Stimulated activated CD8-positive, alpha-beta memory T cell treated with anti-CD3 and anti-CD28 coated beads, Interleukin-15, amount 100 ng/mL, for 1 hour (primary cell): ENCODE measurements at places on chromosomes 3 and 15.

- DNase-seq: no peak
Measured at GRCh38 chr3:132016061-132017041, 18.5 kb downstream of the CPNE4 start.

DNA sequence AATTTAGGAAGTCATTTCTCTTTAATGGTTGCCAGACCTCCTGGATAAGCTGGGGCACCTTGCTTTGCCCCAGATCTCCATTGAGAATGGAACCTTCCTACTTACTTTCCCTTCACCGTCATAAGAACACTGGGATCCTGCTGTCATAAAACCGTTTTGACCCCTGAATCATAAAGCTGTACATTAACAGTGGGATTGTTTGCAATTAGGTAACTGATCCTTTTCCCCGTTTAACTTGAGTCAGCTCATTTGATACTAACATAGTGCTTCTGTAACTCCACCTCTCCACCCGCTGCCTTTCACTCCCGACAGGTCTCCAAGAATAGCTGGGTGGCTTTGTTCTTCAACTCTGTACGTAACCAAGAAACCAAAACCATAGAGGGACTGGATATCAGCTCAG lies 308.2 kb upstream of the WNT5A start:
- DNase-seq: no peak

- DNase-seq: no peak
Measured at GRCh38 chr3:19938295-19938627, 4.2 kb upstream of the EFHB start.

- no peak for DNase-seq
Measured at GRCh38 chr3:45988804-45989203, 6.8 kb downstream of the FYCO1 start.

DNA sequence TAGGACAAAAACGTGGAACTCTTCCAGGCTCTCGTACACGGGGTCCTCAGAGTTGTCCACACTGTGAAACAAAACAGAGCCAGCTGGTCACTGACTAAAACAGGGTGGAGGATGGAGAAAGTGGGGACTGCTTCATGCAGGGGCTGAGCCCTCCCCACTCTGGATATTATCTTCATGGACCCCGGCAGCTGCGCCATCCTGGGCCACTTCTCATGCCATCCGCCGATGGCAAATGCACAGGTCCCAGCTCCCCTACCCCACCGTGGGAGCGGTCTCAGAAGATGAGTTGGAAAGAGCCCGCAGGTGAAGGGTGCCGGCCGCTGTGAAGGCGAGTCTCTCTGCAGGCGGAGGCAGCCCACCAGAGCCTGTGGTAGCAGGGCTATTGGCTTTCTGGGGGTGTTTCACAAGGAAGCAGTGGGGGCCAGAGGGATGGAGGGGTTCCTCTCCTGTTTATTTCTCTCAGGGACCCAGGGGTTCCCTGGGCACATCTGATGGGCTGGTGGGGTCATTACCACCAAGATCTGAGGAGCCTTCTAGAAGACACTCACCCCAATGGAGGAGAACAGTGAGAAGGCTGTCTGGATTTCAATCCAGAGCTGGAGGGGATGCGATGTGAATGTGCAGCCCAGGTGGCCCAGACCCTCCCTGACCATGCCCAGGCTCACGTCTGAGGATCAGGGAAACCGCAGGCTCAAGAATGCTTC lies 177.3 kb downstream of the KLF13 start:
- DNase-seq: no peak

- DNase-seq: no peak
Measured at GRCh38 chr3:191963182-191963581, 502.2 kb downstream of the PYDC2 start.

GRCh38 chr15:69163141-69163669 lies 2.8 kb downstream of the GLCE start:
- DNase-seq: no peak

DNA sequence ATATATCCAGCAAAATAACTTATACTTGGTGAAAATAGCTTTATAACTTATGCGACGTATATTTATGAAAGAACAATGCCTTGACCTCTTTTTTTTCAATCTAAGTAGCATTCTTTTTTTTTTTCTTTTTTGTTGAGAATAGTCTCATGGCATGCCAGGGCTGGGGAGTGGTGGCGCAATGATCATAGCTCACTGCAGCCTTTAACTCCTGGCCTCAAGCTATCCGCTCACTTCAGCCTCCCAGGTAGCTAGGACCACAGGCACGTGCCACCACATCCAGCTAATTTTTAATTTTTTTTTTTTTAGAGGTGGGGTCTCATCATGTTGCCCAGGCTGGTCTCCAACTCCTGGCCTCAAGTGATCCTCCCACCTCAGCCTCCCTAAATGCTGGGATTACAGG lies 43.5 kb downstream of the RAB8B start:
- DNase-seq: no peak

GRCh38 chr15:73941871-73942635 lies 15.8 kb downstream of the LOXL1 start:
- DNase-seq: no peak

DNA sequence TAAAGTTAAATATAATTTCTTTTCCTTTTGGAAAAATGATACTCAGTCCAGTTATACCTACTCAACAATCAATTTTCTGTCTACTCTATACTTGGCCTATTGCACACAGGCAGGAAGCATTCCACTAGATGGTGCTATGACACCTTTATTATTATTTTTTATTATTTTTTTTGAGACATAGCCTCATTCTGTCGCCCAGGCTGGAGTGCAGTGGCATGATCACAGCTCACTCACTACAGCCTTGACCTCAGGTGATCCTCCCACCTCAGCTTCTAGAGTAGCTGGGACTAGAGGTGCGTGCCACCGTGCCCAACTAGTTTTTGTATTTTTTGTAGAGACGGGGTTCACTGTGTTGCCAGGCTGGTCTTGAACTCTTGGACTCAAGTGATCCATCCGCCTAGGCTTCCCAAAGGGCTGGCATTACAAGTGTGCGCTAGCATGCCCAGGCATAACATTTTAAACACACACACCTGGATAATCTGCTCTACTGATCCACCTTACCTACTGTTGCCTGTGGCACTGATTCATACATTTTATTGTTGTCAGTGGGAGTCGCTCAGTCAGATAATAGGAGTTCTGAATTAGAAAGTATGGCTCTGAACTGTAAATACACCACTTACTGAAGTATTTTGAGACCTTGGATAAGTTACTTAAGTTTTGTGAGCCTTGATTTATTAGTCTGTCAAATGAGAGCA lies 56.2 kb downstream of the EIF3J start:
- no peak for DNase-seq

DNA sequence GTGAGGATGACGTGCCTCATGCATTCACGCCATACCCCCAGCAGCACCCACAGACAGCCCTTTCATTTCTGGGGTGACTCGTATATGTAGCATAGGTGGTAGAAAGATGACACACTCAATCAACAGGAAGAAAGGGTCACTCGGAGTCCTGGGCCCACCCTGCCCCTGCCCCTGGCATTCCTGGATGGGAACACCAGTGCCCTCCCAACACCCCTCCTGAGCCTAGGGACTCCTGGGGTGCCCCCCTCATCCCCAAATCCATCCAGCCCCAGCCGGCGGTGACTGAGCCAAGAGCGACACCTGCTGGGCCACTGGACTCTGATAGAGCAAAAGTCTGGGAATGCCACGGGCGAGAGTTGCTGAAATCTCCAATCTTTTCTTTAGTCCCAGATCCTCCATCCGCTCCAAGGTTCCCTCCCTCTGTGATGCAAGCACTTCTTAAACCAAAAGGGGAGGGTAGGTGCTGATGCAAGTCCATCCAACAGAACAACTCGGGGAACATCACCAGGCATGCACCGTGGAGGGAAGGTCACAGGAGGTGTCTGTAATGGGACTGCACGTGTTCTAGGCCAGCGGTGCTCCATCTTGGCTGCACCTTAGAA lies 31.1 kb downstream of the ACAN start:
- no peak for DNase-seq

DNA sequence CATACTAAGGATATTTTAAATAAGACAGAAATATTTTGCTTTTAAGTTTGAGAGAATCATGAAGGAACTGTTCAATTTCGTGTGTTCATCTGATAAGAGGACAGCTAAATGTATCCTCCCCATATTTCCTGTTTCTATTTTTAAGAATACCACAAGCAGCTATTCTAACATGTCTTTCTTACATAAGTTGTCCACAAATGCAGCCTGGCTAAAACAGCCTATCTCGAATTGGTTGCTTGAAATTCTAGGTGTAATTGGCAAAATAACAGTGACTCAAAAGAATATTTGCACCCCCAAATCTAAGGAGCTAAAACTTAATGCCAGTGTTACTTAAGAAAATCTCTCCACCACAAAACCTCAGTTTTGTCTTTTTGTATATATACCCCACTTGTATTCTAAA lies 35.0 kb downstream of the BTLA start:
- no peak for DNase-seq

- no peak for DNase-seq
Measured at GRCh38 chr3:157441102-157441624, 4.5 kb downstream of the PTX3 start.

GRCh38 chr3:97928986-97929385 lies 43.2 kb downstream of the RIOX2 start:
- DNase-seq: no peak

DNA sequence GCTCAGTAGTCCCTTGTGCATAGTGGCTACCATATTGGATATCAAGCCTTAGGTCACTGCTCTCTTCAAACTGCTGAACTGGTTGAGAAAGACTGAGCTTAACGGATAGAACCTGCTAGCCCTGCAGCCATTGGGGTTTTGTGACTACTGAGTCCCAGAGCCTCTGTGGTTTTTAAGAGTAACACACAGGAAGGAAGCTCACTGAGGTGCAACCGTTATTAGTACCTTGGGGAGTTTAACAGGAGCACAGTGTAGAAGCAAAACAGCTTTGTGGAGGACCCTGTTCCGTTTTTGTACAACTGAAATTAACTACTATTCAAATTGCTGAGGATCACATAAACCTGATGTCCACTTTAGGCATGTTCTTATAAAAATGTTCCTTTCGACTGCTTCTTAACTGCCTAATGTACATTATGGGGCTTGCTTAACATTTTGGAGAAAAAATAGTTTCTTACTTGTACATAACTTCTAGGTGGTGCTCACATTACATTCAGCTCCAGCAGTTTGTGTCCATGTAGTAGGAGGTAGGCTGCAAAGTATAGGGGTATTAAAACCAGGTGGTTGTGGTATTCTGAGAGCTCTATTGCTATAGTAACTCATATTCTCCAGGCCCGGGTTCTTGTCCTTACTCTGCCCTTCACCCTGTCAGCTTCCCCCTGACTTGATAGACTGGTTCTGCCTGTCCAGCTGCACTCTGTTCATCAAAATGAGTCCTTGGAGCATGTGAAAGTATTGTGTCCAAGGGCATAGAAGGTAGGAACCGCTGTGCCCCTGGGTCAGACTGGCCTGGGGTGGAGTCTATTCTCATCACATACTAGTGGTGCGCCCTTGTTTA lies 17.3 kb downstream of the PXK start:
- DNase-seq: no peak

DNA sequence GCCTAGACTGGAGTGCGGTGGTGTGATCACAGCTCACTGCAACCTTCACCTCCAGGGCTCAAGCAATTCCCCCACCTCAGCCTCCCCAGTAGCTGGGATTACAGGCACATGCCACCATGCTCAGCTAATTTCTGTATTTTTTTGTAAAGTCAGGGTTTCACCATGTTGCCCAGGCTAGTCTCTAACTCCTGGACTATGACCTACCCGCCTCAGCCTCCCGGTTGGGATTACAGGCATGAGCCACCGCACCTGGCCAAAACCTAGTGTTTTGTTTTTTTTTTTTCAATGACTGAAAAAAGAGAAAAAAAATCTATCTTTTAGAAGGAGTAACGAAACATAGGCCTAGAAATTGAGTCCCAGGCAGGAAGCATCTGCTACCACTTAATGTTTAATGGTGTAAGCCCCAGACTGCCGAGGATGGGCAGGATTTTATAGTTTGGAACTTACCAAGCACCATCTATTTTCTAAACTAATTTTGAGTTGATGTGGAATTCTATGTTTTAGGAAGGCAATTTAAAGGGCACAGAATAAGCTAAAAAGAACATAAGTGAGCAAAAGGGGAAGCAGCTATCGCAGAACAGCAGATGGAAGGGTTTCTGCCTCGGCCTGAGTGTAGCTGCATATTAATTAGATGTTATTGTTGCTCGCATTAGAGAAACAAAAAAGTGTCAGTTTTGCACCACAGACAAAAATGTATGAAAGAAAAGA lies 24.2 kb upstream of the CA12 start:
- no peak for DNase-seq

GRCh38 chr3:194632809-194633348 lies 340 bp downstream of the TMEM44 start:
- no peak for DNase-seq

DNA sequence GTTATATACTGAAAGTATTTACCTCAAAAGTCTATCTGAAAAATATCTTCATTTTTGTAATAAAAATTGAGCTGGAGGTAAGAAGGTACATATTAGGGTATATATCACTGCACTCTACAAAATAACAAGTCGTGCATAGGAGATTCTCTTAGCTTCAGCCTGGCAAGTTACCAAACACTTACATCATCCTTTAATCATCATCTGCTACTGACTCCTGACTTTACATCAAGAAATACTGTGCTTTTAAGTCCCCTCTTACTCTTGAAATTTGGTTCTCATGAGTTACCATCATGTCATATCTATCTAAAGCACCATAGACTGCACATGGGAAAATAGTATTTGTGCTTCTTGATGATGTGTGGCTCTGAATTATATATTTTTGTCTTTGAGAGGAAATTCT lies 50.8 kb downstream of the LYSMD4 start:
- DNase-seq: no peak

DNA sequence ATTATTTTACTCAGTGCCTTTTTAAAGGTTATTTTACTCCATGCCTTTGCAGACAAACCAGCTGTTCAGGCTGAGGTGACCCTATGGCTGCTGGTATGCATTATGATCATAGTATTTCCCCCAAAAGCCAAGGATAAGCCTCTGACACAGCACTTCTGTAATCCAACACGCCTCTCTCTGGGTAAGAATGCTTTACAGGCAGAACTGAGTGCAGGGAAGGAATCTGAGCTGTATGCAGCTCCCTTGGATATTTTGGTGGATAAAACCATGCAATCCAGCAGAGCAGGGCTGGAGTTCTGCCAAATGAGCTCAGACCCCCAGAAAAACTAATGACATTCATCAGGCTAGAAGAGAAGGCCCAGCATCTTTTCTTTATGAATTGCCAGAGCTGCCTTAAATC lies 11.7 kb upstream of the MAP1A start:
- DNase-seq: no peak

GRCh38 chr3:12644331-12644937 lies 19.5 kb downstream of the RAF1 start:
- DNase-seq: no peak
